AG10803 (cell line): ENCODE measurements at places on chromosomes 12 and 14.

DNA sequence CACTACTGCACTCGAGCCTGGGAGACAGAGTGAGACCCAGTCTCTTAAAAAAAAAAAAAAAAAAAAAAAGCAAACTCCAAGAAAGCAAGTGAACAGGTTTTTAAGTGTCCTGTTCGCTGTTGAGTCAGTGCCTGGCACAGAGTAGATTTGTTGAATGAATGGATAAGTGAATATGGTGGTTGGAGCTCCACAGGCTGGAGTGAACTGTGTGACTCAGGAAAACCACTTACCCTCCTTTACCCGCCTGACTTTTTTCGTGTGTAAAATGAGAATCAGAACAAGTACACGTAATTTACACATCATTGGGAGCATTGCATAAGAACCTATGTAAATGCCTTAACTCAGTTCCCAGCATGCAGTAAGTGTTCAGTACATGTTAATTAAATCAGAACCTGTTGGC is 24.0 kb upstream of the ESRRB start:
- DNase-seq: no peak

- DNase-seq: peak; percentile 33
Measured at GRCh38 chr12:89544681-89545184, 18.9 kb upstream of the POC1B start.

DNA sequence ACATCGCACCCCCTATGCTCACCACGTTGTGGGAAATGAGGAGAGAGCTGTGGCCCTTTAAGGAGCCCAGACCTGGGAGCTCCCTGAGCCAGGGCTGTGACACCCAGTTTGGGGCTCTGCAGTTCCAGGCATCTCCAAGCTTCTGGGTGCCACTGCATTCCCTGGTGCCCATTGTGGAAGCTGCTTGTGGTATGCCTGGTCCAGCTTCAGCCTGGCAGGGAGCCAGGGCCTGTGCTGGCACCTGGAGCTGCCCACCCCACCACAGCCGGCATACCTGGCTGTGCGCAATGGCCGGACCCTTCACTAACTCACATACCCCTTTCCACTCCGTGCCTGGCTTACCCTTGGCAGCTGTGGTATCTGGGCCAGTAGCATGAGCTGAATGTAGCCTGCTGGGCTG is 107.9 kb upstream of the OR4E1 start:
- DNase-seq: no peak

GRCh38 chr14:74349757-74350156 is 1.5 kb downstream of the VRTN start:
- no peak for DNase-seq

- DNase-seq: no peak
Measured at GRCh38 chr12:111102102-111102739, 181.8 kb upstream of the MYL2 start.

DNA sequence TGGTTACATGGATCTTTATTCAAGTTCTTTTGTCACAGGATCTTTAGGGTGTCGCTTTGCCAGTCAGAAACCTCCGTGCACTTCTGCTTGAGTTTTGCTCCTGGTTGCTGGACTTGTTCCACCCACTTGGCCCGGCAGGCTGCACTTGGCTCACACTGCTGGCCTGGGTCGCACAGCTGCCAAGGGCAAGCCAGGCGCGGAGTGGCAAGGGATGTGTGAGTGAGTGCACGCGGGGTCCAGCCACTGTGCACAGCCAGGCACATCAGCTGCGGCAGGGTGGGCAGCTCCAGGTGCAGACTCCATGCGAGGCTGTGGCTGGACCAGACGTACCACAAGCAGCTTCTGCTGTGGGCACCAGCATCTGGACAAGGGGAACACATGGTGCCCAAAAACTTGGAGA is 76.6 kb downstream of the DERA start:
- no peak for DNase-seq

- DNase-seq: no peak
Measured at GRCh38 chr12:91967590-91967989, 178.1 kb downstream of the BTG1 start.

DNA sequence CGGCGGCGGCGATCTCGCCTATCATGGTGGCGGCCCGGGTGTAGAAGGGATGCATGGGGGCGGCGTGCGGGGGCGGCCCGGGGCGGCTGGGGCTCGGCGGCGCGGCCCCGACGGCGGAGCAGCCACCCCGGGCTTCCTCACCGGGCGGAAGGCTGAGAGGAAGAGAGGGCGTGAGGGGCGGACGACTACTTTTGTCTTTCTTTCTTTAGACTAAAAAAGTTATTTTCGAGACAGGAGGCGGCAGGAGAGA is 240 bp downstream of the BTG1 start:
- no peak for DNase-seq

DNA sequence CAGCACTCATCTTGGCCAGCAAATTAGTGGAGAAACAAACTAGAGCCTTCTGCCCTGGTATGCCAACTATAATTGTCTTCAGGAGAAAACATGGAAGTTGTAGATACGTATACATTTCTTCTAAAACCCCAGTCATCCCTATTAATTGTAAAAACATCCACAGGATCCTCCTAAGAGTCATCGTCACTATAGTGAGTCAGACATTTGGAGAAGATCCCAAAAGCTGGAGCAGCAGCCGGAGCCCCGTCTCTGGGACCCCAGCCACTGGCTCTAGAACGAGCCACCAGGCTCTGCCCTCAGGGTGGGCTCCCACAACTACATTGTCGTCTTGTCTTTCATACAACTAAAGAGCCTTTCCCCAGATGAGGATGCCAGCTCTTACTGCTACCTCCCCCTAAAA is 15.5 kb downstream of the PRKAB1 start:
- DNase-seq: peak; percentile 25

- DNase-seq: peak; percentile 87
Measured at GRCh38 chr12:92242907-92243306, 97.3 kb upstream of the BTG1 start.

DNA sequence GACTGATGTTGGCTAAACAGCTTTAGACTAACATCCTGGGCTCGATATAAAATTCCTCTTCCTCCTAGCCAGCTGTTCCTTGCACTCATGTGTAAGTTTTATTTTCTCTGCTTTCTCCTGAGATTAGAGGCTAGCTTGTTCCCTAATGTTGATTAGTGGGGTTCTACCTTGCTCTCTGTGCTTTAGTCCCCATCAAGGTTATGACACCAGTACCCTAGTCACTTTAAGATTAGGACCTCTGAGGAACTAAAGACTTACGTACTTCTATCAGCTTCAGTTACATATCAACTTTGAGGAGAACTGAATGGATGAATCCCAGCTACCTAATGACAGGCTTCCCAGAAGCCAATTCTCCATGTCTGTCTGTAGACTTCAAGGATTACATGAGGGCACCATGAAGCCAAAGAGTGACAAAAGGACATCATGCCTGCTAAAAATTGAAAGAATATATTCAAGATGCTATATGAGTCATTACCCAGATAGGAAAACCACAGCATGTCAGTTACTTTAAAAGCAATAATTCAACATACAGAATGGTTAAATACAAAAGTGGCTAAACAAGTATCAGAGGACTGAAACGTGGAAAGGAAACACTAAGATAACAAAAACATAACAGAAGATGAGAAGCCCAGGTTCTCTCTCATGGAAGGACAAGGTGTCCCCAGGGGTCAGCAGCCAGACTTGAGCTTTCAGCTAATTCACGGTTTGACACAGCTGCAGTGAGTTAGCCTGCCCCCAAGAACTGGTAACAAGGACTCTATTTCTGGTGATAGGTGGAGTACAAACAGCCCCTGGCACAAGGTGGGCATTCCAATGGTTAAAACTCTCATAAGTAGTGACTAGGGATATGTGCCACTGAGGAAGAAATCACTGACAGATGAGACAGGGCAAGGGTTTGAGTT is 20.4 kb downstream of the ADAM20 start:
- no peak for DNase-seq

DNA sequence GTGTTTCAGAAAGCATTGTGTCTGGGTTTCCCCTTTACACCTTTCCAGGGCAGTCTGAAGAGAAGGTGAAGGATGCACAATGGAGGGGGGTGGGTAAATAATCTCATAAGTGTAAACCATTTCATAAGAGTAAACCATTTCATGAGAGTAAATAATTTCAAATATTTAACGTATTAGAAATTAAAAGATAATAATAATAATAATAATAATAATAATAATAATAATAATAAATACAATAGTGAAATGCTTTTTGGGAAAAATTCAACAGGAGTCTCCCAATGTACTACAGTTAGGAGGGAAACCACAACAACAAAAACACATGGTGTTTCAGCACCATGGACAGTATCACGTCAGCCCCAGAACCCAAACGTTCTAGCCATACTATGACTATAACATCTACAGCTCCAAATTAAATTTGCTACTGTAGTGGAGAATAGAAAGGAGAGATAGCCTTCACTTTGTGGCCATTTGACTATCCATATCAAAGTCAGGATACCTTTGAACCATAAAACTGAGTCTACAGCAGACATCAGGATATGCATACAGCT is 691.8 kb downstream of the BCL11B start:
- peak; percentile 3 for DNase-seq

GRCh38 chr12:122747224-122748135 is 5.1 kb upstream of the DENR start:
- no peak for DNase-seq

GRCh38 chr12:124551268-124552144 is 15.9 kb downstream of the NCOR2 start:
- no peak for DNase-seq

- no peak for DNase-seq
Measured at GRCh38 chr12:115457798-115458197, 773.8 kb upstream of the TBX3 start.

- no peak for DNase-seq
Measured at GRCh38 chr12:17358835-17359234, 731.2 kb downstream of the RERGL start.

- peak; percentile 10 for DNase-seq
Measured at GRCh38 chr12:104223712-104224111, 8.1 kb downstream of the TXNRD1 start.

DNA sequence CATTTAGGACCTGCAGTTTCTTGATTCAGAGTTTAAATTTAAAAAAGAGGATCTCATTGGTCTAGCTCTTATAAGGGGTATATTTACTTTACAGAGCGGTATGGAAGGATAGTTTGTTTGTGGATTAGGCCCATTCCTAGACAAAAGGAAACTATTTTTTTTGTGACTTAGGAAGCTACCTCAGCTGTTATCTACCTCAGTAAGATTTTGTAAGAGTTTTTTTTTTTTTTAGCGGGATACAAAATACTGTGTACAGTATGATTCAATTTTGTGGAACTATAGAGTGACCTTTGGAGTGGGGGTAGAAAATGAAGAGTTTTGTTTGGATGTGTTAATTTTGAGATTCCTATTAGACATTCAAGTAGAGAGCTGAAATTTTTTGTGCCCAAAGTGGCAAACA is 104.6 kb upstream of the ATF1 start:
- DNase-seq: no peak

GRCh38 chr12:75842090-75842489 is 189.5 kb downstream of the PHLDA1 start:
- DNase-seq: no peak

DNA sequence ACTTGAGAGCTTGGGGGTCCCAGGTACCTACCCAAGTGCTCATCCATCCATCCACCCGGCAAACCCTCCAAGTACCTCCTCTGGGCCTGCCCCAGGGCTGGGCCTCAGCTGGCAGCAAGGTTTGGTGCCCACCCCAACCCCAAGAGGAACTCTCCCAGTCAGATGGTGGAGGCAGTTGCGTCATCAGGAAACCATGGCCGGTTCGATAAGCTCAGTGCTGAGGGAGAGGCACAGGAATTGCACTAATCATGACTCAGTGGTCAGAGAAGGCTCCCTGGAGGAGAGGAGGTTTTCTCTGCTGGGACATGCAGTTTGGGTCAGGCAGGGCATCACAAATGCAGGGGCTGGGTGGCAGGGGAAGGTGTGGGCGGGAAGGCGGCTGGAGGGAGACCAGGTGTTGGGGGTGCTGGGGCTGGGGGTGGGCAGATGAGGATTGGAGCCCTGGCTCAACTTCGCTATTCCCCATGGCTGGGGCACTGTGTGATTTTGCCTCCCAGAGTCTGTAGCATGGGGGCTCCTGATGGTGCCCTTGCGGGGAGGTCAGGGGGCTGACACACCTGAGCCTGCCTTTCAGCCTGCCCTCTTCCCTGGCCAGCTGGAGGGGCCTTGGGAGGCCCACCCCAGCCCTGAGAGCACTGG is 32.2 kb downstream of the SH2B3 start:
- peak; percentile 79 for DNase-seq

GRCh38 chr14:75537071-75537470 is 14.8 kb downstream of the BATF start:
- DNase-seq: no peak

- DNase-seq: peak; percentile 41
Measured at GRCh38 chr12:108729612-108730364, 1.5 kb downstream of the CORO1C start.

GRCh38 chr14:97757491-97757890 is 960.3 kb downstream of the VRK1 start:
- no peak for DNase-seq

- DNase-seq: no peak
Measured at GRCh38 chr14:22422238-22422637, 166.8 kb downstream of the DAD1 start.

- no peak for DNase-seq
Measured at GRCh38 chr14:22602862-22603261, 4.8 kb downstream of the ABHD4 start.

DNA sequence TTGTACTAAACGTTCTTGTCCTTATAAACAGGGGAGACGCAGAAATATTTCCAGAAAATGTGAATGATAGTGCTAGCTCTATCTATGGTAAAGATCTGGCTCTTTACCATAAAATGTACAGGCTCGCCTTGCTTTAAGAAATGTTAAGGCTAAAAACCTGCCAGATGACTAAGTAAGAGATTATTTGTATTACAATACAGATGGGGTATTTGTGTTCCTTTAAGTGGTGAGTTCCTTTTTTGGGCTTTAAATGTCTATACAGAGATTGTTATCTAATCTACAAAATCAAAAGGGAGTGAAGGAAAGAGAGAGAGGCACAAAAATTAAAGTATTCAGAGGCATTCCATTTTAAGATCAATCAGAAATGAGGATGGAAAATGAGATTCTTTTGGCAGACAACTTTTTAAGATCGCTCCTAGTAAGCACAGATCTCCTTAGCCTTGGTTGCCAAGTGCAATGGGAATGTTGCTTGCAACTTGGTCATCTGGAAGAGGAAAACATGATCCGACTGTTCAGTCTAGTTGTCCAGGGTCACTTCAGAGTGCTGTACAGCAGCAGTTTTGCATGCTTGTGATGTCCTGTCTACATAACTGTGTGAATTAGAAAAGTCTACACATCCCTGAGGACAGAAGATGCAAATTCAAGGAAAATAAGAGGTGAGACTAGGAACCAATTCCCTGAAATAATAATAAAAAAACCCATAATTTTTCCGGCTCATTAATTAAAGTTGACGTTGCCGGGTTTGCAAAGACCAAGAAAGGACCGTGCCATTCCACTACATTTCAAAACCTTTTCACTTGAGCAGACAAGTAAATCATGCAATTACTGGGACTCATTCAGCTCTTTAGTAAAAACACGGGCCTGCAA is 380.8 kb downstream of the EGLN3 start:
- DNase-seq: no peak

GRCh38 chr14:77640756-77641533 is 24.5 kb upstream of the SPTLC2 start:
- DNase-seq: no peak
